ENCODE measurements at places on chromosomes 4 and X.

DNA sequence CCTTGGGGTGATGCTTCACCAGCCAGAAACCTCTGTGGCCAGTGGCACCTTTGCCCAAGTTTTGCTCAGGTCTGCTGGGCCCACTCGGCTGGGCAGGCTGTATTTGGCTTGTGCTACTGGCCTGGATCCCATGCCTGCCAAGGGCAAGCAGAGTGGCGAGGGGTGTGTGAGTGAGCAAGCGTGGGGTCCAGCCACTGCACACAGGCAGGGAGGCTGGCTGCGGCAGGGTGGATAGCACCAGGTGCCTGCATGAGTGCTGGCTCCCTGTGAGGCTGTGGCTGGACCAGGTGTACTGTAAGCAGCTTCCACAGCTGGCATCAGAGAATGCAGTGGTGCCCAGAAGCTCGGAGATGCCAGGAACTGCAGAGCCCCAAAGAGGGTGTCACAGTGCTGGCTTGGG is 478.5 kb downstream of the STPG2 start:
- no peak for DNase-seq

DNA sequence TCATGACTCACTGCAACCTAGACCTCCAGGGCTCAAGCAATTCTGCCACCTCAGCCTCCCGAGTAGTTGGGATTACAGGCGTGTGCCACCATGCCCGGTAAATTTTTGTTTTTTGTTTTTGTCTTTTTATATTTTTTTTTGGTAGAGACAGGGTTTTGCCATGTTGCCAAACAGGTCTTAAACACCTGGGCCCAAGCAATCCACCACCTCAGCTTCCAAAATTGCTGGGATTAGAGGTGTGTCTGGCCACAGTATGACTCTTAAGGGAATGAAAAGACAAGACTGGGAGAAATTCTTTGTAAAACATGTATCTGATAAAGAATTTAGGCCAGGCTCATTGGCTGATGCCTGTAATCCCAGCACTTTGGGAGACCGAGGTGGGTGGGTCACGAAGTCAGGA is 29.2 kb upstream of the PDGFRA start:
- no peak for DNase-seq

GRCh38 chr4:87052615-87053014 is 117.8 kb downstream of the AFF1 start:
- DNase-seq = no peak

DNA sequence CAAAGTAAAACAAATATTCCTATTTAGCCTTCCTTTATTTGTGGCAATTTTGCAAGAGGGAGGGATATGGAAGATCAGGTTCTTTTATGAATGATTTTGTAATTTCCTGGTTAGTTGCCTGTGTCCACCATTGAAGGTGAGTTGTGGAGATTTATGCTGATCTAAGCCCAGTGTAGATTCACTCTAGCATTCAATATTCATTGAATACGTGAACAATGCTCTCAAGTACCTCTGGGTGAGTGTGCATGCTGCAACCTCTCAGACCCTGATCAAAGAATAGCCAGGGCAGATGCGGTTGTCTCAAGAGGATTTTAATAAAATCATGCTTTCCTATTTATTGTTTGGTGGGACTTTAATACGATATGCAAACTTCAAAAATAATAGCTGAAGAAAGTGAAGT is 628.4 kb downstream of the SPRY1 start:
- DNase-seq = no peak

DNA sequence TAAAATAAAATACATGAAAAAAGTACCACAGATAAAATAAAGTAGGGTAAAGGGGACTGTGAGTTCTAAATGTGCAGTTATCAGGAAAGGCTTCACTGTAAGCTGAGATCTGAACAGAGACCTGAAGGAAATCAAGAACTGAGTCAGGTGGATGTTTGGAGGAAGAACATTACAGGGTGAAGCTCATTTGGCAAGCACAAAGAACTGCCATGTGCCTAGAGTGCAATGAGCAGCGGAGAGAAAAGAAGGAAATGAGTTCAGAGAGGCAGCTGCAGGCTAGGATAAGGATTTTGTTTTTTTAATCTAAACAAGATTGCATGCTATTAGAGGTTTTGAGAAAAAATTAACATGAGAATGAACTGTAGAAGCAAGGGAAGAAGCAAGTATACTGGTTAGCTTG is 373.1 kb downstream of the STPG2 start:
- DNase-seq = no peak

GRCh38 chr4:137203601-137204000 is 328.7 kb downstream of the PCDH18 start:
- no peak for DNase-seq

GRCh38 chrX:45142185-45142584 is 58.5 kb downstream of the DIPK2B start:
- no peak for DNase-seq
